ENCODE measurements at places on chromosomes 2 and 18. TPM values are rescaled to one million over a fixed set of nuclear protein-coding genes. Genes with fewer than 3 reads are reported as not detected.

DNA sequence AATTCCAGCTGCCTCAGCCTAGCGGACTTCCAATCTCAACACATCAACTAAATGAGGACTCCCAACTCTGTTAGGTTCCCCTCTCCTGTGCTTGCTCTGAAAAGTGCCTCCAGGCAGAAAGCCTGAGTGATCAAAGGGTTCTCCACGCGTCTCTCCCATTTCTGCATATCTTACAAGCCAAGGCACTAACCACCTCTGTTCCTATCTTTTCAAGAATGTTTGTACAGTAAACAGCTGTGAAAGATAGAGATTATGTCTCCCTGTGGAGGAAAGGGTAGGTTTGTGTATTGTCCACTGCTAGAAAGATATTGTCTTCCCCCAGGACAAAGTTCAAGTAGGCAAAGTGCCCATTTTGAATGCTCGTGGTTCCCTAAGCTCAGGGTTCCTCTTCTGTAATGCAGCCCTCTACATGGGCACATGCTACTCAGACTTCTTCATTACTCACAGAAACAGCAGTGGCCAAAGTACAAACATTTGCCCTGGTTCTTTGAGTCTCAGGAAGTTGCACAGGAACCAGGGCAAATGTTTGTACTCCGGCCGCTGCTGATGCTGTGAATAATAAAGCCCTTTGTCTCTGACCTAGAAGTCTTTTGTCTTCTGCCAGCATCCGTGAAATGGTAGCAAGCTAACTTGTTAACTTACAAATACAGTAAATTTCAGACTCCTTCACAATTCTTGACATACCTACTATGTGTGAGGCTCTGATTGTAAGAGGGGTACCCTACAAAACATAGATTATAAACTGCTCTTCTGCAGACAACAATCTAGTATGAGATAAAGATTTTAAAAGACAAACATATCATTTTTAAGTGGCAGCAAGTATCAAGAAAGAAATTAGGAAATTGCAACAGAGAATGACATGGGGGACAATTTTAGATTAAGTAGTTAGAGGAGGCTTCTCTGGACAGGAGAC is 44.5 kb downstream of the PKDCC start:
- no peak for DNase-seq

- no peak for DNase-seq
Observed at GRCh38 chr2:177721818-177722567, 329.4 kb downstream of the AGPS start.

DNA sequence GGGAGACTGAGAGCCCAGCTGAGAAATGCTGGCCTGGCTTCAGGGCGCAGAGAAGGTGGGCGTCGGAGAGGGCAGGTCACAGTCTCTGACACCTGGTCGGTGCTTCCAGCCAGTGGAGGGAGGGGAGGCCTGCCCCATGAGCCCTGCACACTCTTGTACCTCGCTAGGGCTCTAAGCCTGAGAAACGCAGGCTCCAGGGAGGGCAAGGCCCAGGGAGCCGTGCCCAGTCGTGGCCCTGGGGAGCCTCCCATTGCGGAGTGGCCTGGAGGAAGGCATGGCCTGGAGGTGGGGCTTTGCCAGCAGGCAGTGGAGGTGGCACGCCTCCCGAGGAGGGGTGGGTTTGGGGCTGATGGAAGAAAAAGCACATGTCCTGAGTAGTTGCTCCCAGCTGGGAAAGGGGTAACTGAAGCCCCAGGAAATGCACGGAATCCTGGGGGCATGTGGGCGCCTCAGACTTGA is 39.0 kb downstream of the MTERF4 start:
- DNase-seq, result peak; percentile 14

Gene NLRC4
- 0.08 TPM for total RNA-seq

DNA sequence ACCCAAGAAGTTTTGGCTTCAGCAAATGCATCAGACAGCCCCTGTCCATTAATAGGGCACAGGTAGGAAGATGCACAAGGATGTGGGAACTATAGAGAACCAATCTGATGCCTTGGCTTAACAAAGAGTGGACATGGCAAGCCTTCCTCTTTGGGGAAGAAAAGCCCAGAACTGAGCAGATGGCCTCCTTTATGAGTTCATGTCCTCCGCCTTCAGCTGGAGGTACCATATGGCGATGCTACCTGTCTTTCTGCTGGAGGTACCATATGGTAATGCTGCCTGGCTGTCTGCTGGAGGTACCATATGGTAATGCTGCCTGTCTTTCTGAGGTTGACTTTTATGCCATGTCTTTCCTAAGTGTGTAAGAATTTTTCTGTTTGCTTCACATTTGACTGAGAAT is 6.0 kb downstream of the RETREG2 start:
- no peak for DNase-seq

DNA sequence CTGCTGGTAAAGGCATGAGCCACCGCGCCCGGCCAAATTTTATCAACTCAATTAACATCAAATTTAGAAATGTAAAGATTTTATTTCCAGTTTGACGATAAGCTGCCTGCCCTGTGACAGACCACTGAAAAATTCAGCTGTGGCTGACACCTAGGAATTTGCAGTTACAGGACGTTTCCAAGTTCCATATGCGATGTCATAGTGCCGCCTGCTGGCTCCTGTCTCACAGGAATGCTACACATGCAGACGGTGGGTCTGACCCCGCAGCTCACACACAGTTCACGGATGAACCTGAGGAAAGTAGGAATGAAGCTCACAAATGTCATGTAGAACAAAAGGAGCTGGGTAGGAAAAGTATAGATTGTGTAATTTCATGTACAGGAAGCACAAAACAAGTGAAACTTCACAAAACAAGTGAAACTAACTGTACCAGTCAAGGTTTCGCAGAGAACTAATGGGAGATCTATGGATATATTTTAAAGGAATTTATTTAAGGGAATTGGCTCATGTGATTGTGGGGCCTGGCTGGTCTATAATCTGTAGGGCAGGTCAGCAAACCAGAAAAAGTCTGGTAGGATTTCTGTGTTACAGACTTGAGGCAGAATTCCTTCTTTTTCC is 13.2 kb upstream of the SEH1L start:
- peak; percentile 79 for DNase-seq

DNA sequence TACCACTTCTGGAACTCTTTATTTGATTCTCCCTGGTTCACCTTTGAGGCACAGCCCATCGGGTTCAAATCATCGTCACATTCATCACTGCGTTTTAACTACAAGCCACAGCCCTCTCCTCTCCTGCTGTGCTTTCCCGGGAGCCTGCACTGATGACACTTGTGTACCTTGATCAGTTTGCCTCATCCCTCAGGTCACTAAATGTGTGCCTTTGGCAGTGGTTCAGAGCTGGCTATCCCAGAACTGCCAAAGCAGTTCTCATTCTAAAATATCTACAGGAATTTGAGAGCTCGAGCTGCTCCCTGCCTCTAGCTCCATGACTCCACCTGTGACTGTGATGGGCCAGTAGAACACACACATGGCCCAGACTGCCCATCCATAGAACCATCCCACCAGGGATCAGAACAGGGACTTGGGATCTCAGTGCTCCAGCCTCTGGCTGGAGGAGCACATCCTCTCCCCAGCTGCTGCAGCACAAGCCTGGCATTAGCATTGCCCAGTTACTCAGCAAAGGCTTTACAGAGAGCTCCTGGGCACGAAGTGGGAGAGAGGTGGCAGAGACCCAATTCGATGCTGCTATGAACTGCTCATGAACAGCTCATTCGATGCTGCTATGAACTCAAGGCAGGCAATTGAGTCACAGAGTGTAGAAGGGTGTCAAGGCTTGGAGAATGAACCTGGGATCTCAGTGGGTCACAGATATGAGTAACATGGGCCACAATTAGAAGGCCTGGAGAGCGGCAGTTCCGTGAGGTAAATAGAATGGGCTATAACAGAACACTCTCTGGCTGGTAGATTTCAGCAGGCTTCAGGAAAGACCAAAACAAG is 41.9 kb downstream of the EVA1A start:
- DNase-seq, result no peak

- DNase-seq, result no peak
Observed at GRCh38 chr18:10924290-10924689, 225.1 kb downstream of the PIEZO2 start.

GRCh38 chr18:9599328-9599727 is 15.0 kb downstream of the PPP4R1 start:
- DNase-seq, result no peak

DNA sequence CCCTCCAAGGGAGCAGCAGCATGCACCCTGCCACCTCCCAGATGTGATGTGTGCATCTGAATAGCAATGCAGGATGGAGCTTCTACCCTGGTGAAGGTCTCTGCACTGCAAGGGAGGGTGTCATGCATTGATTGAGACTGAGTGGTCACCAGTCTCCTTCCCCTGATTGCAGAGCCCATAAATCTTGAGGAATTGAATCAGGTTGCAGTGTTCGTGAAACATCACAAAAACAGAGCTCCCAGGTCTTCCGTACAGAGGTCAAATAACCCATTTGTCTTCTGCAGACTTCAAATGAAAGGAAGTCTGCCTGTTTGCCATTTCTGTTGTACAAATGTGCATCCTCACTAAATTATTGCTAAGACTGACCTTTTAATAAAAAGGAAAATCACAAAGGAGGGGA is 136.8 kb downstream of the WDSUB1 start:
- no peak for DNase-seq

Gene RFTN2
- total RNA-seq, result not detected

DNA sequence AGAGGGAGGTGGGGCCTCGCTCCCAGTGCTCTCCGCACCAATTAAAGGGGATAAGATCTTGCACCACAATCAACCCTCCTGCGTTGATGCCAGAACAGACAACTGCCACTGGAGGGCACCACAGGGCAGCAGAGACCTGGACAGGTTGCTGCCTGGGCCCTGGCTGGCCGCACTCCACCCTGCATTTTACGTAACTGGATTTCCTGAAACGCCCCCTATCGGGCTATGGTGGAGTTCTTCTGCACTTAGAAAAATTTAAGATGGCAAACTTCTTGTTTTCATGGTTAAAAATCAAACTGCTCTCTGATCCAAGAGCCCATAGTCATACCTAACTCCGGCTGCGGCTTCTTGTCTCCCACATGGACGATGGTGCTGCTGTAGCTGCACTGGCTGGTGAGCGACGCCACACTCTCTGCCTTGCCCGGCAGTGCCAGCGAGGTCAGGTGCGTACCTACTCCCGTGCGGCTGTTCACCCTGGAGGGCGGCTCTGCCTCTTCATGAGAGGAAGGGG is 16.8 kb upstream of the HES6 start:
- DNase-seq, result peak; percentile 78

Gene RNMT
- total RNA-seq, result 43.7 TPM

Gene ITPRIPL1
- 46.3 TPM for total RNA-seq

Gene ST3GAL5
- total RNA-seq, result 67.1 TPM

Gene SMAD4
- total RNA-seq, result 80.3 TPM

DNA sequence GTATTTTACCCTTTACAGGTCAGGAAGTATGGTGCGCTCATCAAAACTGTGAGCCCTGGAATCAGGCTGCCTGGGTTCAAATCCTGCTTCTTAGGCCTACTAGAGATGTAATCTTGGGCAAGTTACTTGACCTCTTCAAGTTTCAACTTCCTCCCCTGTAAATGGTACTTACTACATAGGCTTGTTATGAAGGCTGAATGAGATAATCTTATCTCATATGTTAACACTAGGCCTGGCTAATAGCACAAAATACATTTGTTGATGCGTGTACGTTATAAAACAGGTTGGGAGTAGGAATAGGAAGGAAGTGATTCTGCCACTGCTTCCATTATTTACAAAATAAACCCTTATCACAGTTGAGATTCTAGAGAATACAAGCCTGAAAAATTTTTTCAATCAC is 1.7 kb upstream of the RFTN2 start:
- no peak for DNase-seq

Gene CBLN2
- total RNA-seq, result not detected

GRCh38 chr2:58572731-58573130 is 331.6 kb upstream of the FANCL start:
- DNase-seq, result no peak

Gene NR4A2
- 3.4 TPM for total RNA-seq

DNA sequence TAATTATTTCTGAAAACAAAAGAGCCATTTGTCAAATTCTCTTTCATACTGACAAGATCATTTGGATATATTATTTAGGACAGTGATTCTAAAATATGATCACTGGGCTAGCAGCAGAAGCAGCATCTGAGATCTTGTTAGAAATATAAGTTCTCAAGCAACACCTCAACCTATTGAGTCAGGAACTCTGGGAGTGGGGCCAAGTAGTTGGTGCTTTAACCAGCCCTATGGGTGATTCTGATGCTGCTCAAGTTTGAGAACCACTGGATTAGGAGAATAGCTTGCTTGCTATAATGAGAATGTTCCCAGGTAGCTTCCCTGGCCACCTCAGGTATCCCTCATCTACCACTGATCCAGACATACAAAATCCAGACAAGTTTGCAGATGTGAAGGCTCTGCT is 466.9 kb upstream of the CELF4 start:
- no peak for DNase-seq

Gene SNED1
- total RNA-seq, result 32.6 TPM

DNA sequence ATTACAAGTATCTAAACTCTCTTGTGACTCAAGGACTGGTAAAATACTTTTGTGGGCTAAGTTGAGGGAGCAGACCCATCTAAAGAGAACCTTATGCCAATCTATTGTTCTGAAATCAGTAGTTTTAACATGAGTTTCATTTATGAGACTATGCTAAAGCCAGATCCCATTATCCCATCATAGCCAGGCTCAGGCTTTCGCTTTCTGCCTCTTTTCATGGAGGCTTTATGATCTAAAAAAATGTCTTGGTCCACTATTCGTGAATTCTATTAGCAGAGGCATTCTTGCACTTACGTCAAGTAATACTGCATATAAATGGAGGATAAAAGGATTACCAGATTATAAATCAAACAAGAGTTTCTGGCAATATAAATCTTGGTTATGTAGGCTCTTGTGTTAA is 1636.9 kb upstream of the ACVR2A start:
- DNase-seq, result no peak

DNA sequence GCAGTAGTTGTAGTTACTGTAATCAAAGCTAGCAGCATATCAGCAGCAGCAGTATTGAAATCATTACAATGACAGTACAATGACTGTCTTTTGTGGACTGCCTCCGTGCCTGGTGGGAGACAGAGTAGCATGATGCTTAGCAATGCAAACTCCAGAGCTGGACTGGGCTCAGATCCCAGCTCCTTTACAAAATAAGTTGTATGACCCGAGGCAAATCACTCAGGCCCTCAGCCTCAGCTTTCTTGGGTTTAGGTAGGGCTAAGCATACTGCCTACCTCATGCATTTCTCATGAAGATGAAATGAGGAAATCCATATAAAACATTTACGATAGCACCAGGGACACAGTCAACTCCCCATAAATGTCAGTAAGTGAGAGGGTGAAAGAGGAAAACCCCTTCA is 170.7 kb downstream of the TTC32 start:
- DNase-seq, result no peak

GRCh38 chr18:4077721-4078120 is 377.4 kb downstream of the DLGAP1 start:
- DNase-seq, result no peak

GRCh38 chr2:60106836-60107529 is 446.5 kb downstream of the BCL11A start:
- DNase-seq, result no peak

DNA sequence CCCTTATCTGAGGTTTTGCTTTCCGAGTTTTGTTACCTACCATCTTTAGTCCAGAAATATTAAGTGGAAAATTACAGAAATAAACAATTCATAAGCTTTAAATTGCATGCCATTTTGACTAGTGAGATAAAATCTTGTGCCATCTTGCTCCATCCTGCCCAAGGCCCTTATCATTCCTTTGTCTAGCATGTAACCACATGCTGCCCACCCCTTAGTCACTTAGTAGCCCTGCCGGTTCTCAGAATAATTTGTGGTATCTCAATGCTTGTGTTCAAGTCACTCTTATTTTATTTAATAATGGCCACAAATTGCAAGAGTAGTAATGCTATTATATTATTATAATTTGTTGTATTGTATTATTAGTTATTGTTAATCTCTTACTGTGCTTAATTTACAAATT is 36.8 kb upstream of the VPS54 start:
- no peak for DNase-seq

GRCh38 chr18:9421901-9422327 is 53.4 kb upstream of the RALBP1 start:
- no peak for DNase-seq

Gene AMER3
- not detected for total RNA-seq

All from activated CD4-positive, alpha-beta memory T cell treated with anti-CD3 and anti-CD28 coated beads, Interleukin-2, amount 10 ng/mL, durations not matched to agents 7 days and 5 days (primary cell).